ENCODE measurements at places on chromosomes 13 and 19.

DNA sequence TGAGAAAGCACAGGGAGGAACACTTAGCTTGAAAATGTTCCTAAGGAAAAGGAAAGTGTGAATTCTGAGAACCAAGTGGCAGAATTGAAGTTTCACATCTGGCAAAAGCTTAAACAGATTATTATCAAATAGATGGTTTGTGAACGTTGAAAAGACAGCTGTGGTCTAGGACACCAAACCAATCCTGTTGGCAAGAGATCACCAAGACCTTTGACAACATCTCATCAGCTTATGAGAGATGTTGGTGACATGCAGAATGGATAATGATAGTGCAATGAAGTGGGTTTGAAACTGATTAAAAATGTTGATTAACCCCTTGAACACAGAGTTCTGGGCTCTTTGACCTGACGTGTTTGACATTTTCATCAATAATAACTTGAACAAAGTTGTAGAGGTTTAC, 74.6 kb upstream of the GPR183 start:
- ATAC-seq = no peak

DNA sequence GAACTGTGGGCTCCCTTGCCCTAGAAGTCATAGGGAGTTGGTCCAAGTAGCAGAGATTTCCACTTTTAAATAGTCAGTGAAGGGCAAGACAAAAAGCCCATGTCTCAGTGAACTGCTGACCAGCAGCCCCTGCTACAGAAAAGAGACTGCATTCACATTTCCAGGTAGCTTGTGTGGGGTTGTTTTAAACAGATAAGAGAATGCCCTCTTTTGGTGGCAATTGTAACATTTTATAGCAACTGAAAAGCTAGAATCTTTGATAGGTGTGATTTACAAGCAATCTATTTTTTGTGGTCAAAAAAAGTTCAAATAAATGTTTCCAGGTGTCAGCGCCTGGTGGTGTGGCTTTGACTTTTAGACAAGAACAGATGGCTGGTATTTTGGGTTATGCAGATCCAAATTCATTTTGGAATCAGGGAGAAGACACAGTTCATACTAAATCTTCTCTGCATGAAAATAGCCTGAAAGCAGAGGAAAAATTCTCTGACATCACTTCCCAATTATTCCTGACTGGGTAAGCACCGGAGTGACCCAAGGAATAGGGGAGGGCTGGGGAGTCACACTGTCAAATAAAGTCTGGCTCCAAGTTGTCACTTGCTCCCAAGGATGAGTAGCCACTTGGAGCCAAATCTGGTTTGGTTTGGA, 26.2 kb upstream of the GPR12 start:
- no peak for ATAC-seq

- ATAC-seq = no peak
These were observed 10.2 kb downstream of the CDC37 start for GRCh38 chr19:10393137-10393536.

GRCh38 chr19:12581100-12581499, 29.5 kb downstream of the ZNF490 start:
- ATAC-seq = no peak

DNA sequence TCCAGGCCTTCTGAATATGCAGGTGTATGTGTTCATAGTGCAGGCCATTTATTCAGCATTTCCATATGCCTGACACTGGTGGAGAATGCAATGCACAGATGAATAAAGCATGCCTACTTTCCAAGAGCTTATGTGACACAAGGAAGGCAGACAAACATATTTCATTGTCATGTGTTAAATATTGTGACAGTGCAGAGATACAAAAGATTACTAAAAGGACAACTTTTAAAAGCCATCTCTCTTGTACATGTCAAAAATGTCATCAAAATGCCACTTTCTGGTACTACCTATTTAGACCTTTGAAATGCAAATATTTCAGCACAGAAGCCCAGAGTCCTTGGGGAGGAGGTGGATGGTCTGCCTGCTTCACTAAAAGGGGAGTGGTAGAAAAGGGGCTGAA, 254.5 kb downstream of the FGF14 start:
- ATAC-seq = no peak

DNA sequence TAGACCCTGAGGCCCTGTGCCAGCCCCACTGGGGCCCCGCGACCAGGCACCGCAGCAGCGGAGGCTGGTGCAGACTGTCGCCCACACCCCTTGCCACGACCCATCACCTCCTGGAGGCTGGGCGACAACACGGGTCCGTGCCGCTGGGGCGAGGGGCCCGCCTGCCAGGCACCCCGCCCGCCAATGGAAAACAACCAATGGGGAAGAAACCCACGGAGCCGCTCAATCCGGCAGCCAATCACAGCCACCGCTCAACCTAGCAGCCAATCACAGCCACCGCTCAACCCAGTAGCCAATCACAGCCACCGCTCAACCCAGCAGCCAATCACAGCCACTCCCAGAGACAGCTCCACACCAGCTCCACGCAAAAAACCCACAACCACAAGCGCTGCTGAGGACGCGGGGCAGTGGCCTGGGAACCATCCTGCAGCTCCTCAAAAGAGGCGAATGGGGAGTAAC, 29.7 kb downstream of the GPX4 start:
- ATAC-seq = no peak

DNA sequence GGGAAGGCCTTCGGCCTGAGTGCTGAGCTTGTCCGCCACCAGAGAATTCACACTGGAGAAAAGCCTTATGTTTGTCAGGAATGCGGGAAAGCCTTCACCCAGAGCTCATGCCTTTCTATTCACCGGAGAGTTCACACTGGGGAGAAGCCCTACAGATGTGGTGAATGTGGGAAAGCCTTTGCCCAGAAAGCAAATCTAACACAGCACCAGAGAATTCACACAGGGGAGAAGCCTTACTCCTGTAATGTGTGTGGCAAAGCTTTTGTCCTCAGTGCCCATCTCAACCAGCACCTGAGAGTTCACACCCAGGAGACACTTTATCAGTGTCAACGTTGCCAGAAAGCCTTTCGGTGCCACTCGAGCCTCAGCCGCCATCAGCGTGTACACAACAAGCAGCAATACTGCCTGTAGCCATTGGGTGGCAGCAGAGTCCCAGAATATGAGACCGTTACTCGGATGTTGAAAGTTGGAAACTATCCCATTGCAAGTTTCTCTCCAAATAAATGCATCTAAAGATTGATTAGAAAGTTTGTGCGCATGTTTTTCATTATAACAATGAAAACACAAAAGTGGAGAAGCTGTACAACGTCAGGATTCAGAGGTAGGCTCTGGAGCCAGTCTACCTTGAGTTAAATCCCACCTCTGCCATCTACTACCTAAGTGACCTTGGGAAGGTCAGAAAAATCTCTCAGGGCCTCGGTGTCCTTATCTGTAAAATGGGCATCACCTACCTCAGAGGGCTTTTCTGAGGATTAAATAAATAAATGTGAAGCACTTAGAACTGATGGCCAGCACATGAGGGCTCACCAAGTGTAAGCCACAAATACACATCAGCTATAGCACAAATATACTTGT, 21.1 kb downstream of the ZNF473 start:
- no peak for ATAC-seq

DNA sequence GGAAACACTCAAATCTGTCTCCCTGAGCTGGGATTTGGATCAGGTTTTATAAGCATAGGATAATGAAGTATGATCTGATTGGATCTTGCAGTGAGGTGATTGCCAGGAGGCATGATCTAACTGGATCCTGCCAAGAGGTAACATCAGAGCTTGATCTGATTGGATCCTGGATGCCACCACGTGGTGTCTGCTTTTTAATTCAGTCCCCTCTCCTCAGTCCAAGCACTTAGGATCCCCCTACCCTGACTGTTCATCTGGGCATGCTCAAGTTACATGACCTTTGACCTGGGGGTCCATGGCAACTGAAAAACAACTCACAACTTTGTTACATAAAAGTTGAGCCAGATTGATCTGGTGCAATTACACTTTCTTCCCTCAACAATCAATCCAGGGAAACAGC, 47.5 kb upstream of the LSM14A start:
- no peak for ATAC-seq

- no peak for ATAC-seq
These were observed 11.3 kb upstream of the IGSF23 start for GRCh38 chr19:44602081-44602480.

DNA sequence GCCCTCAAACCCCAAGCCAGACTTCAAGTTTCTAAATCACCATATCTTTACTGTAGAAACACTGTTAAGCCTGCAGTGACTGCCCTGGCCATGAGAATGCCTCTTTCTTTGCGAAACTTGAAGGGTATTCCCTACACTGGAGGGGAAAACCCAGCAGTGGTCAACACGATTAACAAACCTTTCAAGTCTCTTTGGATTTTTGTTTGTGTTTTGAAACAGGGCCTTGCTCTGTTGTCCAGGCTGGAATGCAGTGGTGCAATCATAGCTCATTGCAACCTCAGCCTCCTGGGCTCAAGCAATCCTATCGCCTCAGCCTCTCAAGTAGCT, 17.4 kb upstream of the POMP start:
- ATAC-seq = no peak

DNA sequence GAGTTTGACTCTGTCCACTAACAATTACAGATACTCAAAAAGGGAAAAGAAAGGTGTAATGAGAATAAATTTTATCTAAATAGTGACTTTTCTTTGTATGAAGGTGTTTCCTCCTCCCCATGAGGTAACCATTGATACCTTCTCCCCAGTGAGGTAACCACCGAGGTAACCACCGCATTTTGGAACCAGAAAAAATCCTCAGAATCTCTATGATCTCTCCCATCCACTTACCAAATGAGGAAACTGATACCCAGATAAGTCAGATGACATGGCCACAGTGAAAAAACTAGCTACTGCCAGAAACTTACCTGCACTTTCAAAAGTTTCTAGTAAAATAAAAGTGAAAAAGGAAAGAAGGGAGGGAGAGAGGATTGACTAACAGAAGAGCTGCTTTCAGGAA, 124.0 kb upstream of the FNDC3A start:
- no peak for ATAC-seq

- ATAC-seq = no peak
These were observed 33.9 kb upstream of the SLC7A10 start for GRCh38 chr19:33259539-33259938.

- ATAC-seq = no peak
These were observed 42.8 kb downstream of the BICRA start for GRCh38 chr19:47651691-47652090.

DNA sequence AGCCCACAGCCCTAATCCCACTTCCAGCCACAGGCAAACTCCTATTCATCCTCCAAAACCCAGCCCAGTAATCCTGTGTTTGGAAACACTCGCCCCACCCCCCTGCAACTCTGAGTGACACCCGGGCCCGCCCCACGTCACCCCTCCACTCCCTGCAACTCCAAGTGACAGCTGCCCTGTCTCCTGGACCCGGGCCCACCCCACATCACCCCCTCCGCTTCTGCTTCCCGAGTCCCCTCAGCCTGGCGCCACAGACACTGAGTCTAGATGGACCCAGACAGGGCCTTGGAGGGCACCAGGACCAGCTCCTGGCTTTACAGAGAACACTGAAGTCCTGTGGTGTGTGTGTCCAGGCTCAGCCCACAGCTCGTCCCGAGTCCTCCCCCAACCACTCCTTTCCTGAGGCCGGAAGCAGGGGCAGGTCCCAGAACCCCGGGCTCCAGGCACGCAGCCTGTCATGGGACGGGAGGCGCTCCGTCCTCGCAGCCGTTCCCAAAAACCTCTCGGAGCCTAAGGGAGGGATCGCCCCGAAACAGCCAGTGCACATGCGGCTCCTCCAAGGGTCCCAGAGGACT, 7.7 kb downstream of the REXO1 start:
- ATAC-seq = peak; percentile 37

- no peak for ATAC-seq
These were observed 22.8 kb downstream of the RFX1 start for GRCh38 chr19:13983213-13983889.

GRCh38 chr13:76527041-76527440, 359.2 kb downstream of the KCTD12 start:
- ATAC-seq = no peak

- no peak for ATAC-seq
These were observed 14.7 kb downstream of the LACC1 start for GRCh38 chr13:43894438-43894837.

GRCh38 chr19:42309686-42310085, 3.4 kb upstream of the TMEM145 start:
- ATAC-seq = no peak

- ATAC-seq = no peak
These were observed 89.0 kb upstream of the SPATA13 start for GRCh38 chr13:24071423-24072075.

GRCh38 chr13:111949311-111949710, 117.6 kb upstream of the SOX1 start:
- no peak for ATAC-seq

DNA sequence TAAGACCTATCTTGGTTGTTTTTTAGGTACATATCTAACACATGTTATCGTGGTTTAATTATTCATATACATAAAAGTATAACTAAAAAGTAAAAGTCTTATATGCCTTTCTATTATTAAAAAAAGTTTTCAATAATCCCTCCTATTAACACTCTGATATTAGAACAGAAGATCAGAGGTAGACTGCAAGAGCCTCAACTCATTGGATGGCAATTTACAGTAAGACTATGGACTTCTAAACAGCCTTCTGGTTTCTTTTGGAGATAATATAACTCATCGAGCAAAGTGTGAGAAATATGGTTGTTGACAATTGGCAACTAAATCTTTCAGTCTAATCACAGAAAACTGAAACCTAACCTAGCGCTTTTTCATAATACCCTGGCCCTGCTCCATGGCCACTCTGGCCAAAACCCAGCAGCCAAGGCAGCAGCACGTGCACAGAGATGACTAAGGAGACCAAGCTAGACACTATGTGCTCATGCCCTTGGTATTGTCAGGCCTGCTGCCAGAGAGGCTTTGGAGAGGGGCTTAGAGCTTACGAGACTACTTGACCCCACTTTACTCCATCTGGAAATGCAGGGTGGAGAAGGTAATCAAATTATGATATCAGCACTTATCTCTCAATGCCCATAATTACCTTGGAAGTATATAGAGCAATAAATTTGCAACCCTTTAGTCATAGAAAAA, 40.6 kb upstream of the EEF1AKMT1 start:
- ATAC-seq = peak; percentile 97

DNA sequence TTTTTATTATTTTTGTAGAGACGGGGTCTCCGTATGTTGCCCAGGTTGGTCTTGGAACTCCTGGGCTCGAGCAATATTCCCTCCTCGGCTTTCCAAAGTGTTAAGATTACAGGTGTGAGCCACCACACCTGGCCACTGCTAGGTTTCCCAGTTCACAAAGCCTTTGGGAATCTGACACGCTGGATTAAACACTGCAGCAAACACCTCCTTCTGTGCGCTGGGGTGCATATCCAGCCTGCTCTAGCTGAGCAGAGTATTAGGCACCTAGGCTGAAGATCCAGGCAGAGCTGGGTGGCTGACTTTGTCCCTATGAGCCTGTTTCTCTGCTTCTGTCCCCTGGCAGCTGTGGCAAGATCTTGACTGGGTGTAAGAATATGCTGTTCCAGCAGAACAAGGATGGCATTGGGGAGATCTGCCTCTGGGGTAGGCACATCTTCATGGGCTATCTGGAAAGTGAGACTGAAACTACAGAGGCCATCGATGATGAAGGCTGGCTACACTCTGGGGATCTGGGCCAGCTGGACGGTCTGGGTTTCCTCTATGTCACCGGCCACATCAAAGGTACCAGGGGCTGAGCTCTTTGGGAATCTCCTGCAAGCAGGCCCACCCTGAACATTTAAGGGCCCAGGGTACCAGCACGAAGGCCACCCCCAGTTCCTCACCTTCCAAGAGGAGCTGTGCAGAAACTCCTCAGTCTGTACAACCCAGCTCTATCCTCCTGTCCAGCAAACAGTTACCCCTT, 49.8 kb downstream of the ACSBG2 start:
- ATAC-seq = no peak
